Cardiac fibroblast (primary cell): ENCODE measurements at places on chromosomes 4 and X.

GRCh38 chr4:66169341-66169740 lies 499.1 kb upstream of the EPHA5 start:
- DNase-seq: peak; percentile 42

- peak; percentile 17 for DNase-seq
Observed at GRCh38 chr4:187617113-187617512, 378.5 kb upstream of the ZFP42 start.

- DNase-seq: no peak
Observed at GRCh38 chr4:38856046-38856445, 571 bp downstream of the TLR6 start.

DNA sequence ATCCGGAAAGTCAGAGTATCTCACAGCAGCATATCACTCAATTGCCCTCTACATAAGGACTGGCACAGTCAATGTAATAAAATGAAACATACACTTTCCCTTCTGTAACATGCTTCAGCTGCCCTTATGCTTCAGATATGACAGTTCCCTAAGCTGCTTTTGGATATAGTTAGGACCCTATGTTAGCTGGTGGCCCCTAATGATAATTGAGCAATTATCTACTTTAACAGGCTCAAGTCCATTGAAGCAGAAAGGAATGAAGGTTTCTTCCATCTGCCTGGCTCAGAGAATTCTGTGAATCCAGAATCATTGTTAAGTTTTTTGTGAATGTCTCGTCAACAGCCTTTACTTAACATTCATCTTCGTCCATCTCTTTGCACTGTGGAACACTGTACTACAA lies 951.2 kb upstream of the DIAPH2 start:
- DNase-seq: no peak

DNA sequence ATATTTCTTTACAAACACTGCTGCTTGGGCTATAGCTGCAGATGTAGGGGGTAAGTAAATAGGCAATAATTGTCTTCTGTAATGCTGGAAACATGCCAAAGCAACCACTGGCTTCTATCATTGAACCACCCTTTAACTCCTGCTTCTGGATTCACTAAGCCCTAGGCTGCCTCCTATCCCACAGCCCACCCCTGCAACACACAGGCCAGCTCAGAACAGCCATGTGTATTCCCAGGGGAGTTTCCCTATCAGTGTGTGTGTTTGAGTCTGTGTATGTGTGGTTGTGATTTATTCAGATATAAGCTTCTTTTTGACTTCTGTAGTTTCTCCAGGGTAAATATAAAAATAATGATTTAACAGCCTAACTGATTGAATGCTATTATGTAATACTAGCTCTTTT lies 291.3 kb downstream of the PCDH10 start:
- DNase-seq: no peak

- DNase-seq: no peak
Observed at GRCh38 chrX:132101206-132101605, 26.6 kb downstream of the FRMD7 start.

- DNase-seq: peak; percentile 14
Observed at GRCh38 chr4:91330555-91331137, 973.1 kb upstream of the GRID2 start.

GRCh38 chr4:116070283-116070682 lies 956.9 kb upstream of the NDST4 start:
- no peak for DNase-seq

GRCh38 chr4:145299380-145300076 lies 119.1 kb upstream of the OTUD4 start:
- peak; percentile 45 for DNase-seq

DNA sequence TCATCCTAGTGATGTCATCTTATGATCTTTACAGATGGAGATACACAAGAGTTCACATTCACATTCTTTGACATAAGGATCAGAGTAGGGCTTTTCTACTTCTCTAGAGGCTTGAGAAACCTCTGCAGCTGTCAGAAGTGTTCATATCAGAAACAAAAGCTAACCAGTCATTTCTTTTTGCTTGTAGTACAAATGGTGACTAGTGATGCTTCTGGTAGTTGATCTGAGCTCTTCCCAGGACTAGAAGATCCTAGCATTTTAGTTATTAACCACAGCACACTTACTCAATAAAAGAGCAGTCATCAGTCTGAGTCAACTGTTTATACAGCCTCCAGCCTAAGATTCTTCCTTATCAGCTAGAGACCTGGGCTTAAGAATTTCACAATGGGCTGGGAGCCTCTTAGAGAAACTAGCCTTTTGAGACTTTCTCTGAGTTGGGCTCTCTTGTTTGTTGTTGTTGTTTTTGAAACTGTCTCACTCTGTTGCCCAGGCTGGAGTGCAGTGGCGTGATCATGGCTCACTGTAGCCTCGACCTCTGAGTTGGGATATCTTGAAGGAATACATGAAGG lies 84.1 kb downstream of the TMEM164 start:
- peak; percentile 86 for DNase-seq

GRCh38 chr4:76302826-76303438 lies 3.6 kb upstream of the STBD1 start:
- peak; percentile 27 for DNase-seq

- DNase-seq: no peak
Observed at GRCh38 chrX:42274151-42274550, 350.8 kb upstream of the CASK start.

DNA sequence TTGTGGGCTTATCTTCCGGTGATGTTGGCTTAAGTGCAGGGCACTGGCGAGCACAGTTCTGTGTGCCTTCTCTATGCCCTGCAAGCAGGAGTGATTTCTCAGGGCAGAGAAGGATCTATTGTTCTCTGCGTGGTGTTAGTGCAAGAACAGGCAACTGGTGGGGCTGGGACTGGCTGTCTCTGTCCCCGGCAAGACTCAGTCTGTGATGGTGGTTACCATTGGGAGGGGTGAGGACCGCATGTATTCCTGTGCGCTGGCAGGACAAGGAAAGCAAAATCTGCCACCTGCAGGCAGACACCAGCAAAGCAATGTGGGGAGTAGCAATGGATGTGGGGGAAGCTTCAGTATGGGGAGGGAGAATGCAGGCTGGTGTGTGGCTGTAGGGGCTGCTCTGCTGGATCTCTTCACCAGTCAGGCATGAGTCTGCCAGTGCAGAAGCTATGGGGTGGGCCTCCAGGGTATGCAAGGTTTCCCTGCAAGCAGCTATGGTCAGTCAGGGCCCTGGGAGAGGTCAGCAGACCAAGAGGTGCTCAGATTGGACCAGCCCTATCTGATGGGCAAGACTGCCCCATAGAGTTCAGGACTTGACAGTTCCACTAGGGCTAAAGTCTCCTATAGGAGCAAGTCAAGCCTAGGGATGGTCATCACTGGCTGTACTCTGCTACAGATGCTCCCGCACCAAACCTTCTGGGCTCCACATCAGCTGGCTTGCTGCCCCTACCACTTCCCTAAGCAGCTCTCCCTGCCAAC lies 16.8 kb downstream of the PF4 start:
- peak; percentile 42 for DNase-seq

GRCh38 chrX:31279359-31279758 lies 207.5 kb upstream of the FTHL17 start:
- peak; percentile 59 for DNase-seq

GRCh38 chrX:51747671-51748070 lies 4.4 kb downstream of the GSPT2 start:
- peak; percentile 42 for DNase-seq

DNA sequence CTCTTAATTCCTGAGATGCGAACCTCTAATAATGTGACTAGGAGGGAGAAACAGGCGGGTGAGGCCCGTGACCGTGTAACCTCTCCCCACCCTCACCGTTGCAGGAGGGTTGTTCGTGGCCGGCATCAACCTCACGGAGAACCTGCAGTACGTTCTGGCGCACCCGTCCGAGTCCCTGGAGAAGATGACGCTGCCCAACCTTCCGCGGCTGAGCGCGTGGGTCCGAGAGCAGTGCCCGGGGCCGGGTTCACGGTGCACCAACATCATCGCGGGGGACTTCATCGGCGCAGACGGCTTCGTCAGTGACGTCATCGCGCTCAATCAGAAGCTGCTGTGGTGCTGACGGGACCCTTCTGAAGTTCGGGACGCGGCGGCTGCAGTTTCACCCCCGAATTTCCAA lies 17.8 kb downstream of the PLCXD1 start:
- DNase-seq: no peak

- DNase-seq: no peak
Observed at GRCh38 chr4:3658530-3658913, 107.7 kb upstream of the ADRA2C start.

DNA sequence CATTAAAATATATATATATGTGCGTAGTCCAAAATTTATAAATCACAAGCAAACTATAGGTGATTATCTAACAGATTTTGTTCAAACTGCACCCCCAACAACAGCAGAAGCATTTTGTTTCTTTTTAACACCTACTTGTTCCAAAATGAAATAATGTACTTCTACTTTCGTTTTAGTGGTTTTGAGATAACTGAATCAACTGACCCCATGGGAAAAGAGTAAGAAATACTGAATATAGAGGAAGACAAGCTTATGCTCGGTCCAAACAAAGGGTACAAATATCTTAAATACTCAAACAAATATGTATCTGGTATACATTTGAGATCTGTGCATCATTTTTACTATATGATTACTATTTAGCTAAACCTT lies 22.4 kb downstream of the MAP7D3 start:
- no peak for DNase-seq

- DNase-seq: peak; percentile 39
Observed at GRCh38 chr4:15654593-15655222, 449 bp downstream of the FBXL5 start.

- no peak for DNase-seq
Observed at GRCh38 chr4:14452001-14452400, 550.3 kb upstream of the CPEB2 start.

DNA sequence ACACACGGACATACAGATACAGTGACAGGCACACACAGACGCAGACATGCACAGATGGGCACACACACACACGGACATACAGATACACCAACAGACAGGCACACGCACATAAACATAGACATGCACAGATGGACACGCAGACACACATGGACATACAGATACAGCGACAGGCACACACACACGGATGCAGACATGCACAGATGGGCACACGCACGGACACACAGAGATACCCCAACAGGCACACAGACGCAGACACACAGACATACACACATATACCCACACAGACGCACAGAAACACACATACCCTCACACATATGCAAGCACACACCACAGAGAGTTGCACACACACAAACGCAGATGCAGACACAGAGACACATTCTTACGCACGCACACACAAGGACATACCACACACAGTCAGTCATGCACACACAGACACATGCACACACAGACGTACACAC lies 24.4 kb upstream of the SLC25A6 start:
- DNase-seq: no peak

DNA sequence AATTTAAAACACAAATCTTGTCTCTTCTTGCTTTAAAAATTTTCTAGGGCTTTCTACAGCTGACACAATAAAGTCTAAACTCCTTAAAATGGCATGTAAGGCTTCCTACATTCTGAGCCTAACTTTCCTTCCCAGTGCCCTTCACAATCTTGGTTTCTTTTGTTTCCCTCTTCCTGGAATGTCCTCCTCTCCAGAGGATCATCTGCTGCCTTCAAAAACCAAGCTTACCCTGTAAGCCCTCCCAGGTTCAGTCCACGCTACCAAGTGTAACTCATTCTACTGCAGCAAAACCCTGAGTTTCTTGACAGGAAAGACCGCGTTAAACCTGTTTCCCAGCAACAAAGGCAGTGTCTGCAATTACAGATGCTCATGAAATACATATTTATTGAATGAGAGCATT lies 91.3 kb downstream of the SHISA3 start:
- no peak for DNase-seq

GRCh38 chr4:144648042-144648441 lies 2.1 kb downstream of the HHIP start:
- DNase-seq: no peak

- DNase-seq: no peak
Observed at GRCh38 chr4:73236151-73236550, 22.4 kb downstream of the ANKRD17 start.

- peak; percentile 20 for DNase-seq
Observed at GRCh38 chr4:19304028-19304427, 947.7 kb upstream of the SLIT2 start.
